ENCODE measurements at places on chromosomes 3 and 15. TPM values are rescaled to one million over a fixed set of nuclear protein-coding genes. Genes with fewer than 3 reads are reported as not detected.

GRCh38 chr15:78928616-78929093 lies 16.2 kb downstream of the CTSH start:
- H3K27me3 ChIP-seq: no peaks in the 10 kb centered on the region
- H3K4me3 ChIP-seq: no peak overlapping the region
- H3K27ac ChIP-seq: no peak overlapping the region
- DNase-seq: no peak
- H3K36me3 ChIP-seq: no peaks in the 10 kb centered on the region
- H3K4me1 ChIP-seq: no peaks in the 10 kb centered on the region

The WNT5A gene
- total RNA-seq: 22.2 TPM

The ZNF385D gene
- total RNA-seq: 30.9 TPM

GRCh38 chr15:40274350-40275274 lies 8.3 kb downstream of the ANKRD63 start:
- DNase-seq: peak; percentile 78
- peaks cover 4% of the 10 kb centered on the region for H3K36me3 ChIP-seq
- H3K27ac ChIP-seq: no peak overlapping the region
- no peak overlapping the region for H3K4me3 ChIP-seq
- H3K27me3 ChIP-seq: no peaks in the 10 kb centered on the region

DNA sequence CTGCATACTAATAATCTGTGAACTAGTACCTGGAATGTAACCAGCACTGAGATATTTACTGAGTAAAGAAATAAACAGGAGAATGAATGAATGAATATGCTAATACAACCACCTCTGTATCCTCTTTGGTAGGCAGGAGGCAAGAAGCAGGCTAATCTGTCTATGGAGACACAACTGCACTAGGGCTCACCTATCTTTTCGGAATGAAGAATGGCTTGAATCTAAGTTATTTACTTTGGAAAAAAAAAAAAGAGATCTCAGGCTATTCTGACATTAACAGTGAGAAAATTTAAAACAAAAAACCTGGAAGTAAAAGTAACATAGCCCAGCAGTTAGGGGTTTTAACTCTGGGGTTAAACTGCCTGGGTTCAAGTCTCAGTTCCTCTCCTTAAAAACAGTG lies 174.2 kb downstream of the FOXP1 start:
- no peaks in the 10 kb centered on the region for H3K27me3 ChIP-seq
- H3K4me1 ChIP-seq: peaks cover 13% of the 10 kb centered on the region
- DNase-seq: no peak

DNA sequence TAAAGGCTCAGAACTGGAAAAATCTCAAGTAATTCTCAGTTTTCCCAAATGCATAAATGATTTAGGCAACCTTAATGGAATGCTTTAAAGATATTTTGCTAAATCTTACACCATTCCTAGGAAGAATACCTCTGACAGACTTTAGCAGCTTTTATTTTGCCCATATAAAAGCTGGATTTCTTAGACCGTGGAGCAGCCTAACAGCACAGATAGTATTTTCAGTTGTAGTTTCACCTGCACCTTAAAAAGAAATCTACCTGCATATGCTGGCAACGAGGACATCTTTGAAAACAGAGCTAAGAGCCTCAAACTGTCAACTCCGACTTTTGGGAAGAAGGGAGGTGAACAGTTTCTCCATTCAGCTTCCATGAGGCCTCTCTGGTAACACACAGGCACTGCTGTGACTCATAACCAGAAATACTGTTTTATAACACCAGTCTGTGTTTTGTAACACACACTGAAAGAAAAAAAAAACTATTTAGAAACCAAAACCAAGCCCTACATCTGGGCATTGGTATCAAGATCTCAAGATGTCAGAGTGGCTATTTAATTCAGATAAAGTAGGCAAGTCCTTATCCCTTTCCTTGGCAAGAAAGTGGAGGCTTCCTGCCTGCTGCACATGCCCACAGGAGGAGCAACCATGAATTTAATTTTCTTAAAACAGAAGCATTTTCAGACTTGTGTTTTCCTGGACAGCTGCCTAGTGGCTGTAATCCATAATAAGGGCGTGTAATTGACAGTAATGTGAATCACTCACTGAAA lies 181.5 kb upstream of the ICE2 start:
- no peaks in the 10 kb centered on the region for H3K27me3 ChIP-seq
- H3K4me3 ChIP-seq: no peak overlapping the region
- no peak for DNase-seq
- no peaks in the 10 kb centered on the region for H3K4me1 ChIP-seq
- H3K36me3 ChIP-seq: no peaks in the 10 kb centered on the region
- no peak overlapping the region for H3K27ac ChIP-seq

DNA sequence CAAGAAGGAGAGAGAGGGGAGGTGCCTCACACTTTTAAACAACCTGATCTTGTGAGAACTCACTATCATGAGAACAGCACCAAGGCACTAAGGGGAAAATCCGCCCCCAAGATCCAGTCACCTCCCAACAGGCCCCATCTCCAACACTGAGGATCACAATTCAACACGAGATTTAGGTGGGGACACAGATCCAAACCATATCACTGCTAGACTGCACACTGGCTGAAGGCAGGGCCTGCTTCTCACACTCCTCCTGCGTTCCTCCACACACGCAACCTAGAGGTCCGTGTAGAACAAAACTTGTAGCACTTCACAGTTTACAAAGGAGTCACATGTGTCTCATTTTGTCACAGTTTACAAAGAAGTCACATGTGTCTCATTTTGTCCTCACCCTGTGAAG lies 97.8 kb downstream of the DAPK2 start:
- H3K27ac ChIP-seq: no peak overlapping the region
- H3K36me3 ChIP-seq: no peaks in the 10 kb centered on the region
- H3K27me3 ChIP-seq: no peaks in the 10 kb centered on the region
- peaks cover 6% of the 10 kb centered on the region for H3K4me1 ChIP-seq

The GFM1 gene
- total RNA-seq: 66.1 TPM

- no peaks in the 10 kb centered on the region for H3K36me3 ChIP-seq
- H3K4me3 ChIP-seq: no peak overlapping the region
- H3K4me1 ChIP-seq: peaks cover 7% of the 10 kb centered on the region
- DNase-seq: no peak
- no peak overlapping the region for H3K27ac ChIP-seq
- no peaks in the 10 kb centered on the region for H3K27me3 ChIP-seq
These were observed 114.7 kb upstream of the BHLHE40 start for GRCh38 chr3:4864503-4864902.
